ENCODE measurements at places on chromosomes 12 and 14.

DNA sequence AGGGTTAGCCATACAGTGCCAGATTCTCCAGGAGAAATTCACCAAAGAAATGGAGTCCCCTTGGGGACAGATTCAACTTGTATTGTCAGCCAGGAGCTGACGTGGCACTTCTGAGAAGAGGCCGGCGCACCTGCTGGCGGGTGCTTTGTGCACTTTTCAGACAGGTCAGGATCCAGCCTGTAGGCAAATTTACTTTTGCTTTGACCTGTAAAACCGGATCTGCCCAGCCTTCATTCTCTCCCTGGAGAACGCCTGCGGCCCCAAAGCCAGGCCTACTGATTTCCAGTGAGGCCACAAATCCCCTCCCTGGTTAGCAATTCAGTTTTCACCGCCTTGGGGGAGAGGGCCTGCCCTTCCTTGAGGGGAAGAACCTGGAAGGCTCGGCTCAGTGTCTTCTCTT lies 17.4 kb downstream of the P2RX4 start:
- DNase-seq, result no peak

- no peak for DNase-seq
Observed at GRCh38 chr12:94916663-94917062, 86.8 kb downstream of the NDUFA12 start.

DNA sequence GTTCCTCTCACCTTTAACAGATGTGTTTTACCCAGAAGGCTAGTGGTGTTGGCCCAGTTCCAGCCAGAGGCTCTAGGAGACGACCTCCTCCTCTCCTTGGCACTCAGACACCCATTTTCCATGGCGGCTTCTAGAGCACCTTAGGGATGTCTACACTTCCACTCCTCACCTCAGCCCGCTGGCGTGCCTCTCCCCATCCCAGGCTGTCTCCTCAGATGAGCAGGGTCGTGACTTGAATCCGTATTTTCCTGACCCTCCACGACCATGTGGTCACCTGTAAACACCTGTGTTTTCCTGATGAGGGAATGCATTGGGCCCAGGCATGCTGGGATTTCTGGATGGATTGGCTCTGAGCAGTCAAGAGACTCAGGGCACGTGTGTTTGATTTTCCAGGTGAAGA lies 21.8 kb upstream of the RIN3 start:
- DNase-seq, result no peak

GRCh38 chr14:31164115-31164514 lies 43.5 kb downstream of the HECTD1 start:
- DNase-seq, result no peak

DNA sequence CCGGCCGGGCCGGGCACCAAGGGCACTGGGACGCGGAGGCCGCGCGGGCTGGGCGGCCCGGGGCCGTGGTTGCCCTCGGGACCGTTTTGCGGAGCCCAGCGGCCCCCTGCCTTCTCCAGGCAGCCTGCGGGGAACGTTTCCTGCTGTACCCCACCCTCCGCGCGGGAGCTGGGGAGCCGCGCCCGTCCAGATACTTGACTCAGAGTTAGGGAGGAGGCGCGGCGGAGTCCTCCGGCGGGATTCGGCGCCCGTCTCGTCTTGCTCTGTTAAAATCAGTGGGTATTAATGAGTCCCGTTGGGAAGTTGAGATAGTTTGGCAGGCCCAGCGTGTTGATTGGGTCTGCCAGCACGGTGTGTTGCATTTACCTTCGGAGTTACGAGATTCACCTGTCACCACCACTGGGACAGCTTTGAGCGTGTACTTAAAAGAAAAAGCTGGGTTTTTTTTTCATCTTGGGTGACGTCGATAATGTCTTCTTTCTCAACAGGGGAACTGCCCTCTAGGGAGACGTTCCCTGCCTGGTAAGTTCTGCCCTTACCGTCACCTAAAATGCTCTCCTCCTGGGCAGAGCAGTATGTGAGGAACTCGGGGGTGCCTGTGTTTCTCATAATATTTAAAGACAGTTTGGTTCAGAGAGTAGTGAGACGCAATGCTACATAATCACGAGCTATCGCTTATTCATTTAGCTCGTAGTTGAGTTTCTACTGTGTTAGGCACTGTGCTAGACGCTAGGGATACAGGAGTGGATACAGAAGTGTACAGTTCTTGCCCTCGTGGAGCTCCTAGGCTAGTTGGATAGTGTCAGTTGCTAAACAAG lies 596 bp downstream of the DLST start:
- peak; percentile 44 for DNase-seq

DNA sequence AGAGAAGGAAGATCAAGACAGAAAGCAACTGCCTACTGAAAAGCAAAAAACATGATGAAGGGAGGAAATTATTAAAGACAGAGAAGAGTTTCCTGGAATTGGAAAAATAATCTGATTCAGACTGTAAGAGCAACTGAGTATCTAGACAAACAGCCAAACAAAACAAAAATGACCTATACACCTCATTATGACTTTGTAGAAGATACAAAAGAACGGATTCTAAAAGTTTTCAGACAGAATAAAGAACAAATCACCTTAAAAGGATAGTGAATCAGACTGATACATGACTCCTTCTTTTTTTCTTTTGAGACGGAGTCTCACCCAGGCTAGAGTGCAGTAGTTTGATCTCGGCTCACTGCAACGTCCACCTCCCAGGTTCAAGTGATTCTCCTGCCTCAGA lies 10.4 kb downstream of the OSBPL8 start:
- no peak for DNase-seq

DNA sequence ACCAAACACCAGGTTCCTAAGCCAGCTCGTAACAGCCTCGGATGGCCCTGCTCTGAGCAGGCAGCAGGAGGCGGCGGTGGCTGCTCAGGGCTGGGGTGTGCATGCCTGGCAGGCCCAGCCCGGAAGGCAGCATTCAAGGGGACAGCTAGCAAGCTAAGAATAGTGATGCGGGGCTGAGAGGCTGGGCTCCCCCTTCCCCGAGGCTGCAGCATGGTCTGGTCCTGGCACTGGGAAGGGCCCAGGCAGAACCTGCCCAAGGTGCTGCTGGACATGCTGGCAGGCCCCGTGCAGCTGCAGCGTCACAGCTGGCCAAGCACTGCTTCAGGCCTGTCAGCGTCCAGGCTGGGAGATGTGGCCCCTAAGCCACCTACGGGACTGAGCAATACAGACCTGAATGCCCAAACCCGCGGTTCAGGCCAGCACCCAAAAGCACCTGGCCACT lies 26.4 kb upstream of the NUDT14 start:
- DNase-seq, result no peak

GRCh38 chr14:90398841-90399540 lies 2.2 kb downstream of the CALM1 start:
- no peak for DNase-seq

DNA sequence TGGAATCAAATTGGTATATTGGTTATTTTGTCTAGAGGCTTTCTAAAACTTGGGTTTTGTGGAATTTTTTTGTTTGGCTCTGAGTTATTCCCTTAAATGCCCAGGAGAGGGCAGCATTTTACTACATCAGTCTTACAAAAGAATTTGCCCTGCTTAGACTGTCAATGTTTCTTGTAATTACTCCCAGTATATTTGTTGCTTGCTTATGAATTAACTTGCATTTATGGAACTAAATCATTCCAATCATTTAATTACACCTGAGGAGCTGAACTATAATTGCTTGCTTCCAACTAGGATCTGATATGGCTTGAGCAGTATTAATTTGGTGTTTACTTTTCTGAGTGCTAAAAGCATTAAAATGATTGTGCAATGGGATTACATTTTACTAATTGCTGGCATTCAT lies 48.7 kb downstream of the MIPOL1 start:
- no peak for DNase-seq

- no peak for DNase-seq
Observed at GRCh38 chr12:26712892-26713291, 120.1 kb downstream of the ITPR2 start.

DNA sequence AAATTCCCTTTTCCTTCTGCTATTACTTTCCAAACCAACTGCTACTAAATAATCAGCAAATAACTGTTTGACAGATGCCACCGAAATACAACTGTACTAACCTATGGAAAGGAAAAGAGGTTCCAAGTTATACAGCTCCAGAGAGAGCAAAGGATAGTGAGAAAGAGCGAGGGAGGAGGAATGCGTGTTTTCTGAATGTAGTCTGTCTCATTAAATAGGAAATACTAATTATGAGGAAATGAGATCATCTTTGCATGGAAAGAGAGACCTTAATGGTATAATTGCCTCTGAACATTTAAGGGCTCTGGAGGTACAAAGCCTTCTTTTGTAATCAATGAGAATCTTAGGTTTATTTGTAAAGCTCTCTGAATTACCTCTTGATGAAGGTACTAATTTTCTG lies 195.2 kb downstream of the APAF1 start:
- no peak for DNase-seq

DNA sequence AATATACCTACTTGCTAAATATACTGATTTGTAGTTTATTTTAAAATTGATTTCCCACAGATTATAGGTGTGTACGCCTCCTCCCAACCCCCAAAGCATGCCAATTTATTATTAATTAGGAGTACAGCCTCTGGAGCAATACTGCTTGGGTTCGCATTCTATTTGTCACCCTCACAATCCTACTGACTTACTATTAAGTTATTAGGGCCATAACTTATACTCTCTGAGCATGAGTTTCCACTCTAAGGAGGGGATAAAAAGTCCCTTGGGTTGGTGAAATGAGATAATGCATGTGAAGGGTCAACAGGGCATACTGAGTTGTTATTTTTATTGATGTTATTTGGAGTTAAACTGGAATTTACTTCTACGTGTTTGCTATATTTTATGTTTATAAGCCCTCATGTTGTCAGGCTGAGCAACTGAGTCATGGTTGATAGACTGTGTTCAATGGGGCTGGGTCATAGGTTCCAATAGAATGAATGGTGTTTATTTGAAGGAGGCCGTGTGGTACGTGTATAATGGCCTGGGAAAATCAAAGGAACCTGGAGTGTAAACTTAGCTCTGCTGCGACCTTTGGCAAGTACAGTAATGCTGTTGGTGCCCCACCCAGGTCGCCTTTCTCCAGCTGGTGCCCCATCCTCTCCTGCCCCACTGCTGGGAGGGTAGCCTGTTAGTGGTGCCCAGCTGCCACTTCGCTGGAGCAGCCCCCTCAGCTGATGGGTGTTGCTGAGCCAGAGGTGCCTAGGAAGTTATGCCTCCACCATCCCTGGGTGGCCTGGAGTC lies 99.3 kb upstream of the PTPRB start:
- no peak for DNase-seq

DNA sequence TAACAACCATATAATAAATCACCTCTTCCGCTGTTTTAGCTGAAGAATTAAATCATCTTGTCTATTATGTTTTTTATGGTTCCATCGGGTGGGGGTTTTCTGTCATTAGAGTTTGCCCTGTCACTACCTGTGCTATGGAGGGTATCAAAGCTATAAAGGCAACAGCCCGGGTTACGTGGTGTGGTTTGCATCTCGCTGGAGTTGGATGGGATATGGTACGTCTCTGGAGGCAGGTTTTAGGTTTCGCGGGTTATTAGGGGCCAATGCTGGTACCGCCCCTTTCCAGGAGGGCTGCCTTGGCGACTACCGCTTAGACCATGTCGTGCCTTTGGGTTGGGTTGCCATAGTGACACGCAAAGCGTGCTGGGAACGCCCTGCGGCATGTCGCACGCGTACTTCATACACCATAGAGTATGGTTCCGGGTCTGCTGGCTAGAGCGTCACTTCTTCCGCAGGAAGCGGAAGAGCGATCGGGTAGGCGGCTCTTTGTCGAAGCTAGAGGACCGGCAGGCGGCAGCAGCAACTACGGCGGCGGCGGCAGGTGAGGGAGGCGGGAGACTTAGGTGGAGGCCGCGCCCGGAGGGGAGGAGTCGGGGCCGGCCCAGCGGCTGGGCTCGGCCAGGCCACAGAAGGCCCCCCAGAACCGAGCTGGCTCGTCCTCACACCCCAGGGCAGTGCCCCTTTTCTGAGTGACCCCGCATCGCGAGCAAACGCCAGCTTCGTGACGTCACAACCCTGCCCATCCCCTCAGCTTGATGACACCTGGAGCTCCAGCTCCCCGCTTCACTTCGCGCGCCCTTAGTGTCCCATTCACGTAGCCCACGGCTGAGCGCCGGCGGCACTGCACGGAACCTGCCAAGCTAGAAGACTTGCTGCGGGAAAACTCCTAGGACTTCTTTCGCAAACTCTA lies at the start of gene ZC3H10:
ZC3H10 (plus strand) TSS at position 489 of the 910 bp plus-strand sequence. CDS start 2,297 bp downstream, outside the sequence.
- peak; percentile 97 for DNase-seq

- no peak for DNase-seq
Observed at GRCh38 chr12:130220706-130221100, 58.4 kb downstream of the FZD10 start.

- no peak for DNase-seq
Observed at GRCh38 chr14:24984846-24985589, 64.9 kb downstream of the STXBP6 start.

- DNase-seq, result no peak
Observed at GRCh38 chr12:104083769-104084475, 19.6 kb downstream of the HCFC2 start.

- DNase-seq, result no peak
Observed at GRCh38 chr12:88313554-88313953, 171.4 kb downstream of the TMTC3 start.

GRCh38 chr14:91138511-91139359 lies 24.9 kb downstream of the DGLUCY start:
- peak; percentile 38 for DNase-seq

DNA sequence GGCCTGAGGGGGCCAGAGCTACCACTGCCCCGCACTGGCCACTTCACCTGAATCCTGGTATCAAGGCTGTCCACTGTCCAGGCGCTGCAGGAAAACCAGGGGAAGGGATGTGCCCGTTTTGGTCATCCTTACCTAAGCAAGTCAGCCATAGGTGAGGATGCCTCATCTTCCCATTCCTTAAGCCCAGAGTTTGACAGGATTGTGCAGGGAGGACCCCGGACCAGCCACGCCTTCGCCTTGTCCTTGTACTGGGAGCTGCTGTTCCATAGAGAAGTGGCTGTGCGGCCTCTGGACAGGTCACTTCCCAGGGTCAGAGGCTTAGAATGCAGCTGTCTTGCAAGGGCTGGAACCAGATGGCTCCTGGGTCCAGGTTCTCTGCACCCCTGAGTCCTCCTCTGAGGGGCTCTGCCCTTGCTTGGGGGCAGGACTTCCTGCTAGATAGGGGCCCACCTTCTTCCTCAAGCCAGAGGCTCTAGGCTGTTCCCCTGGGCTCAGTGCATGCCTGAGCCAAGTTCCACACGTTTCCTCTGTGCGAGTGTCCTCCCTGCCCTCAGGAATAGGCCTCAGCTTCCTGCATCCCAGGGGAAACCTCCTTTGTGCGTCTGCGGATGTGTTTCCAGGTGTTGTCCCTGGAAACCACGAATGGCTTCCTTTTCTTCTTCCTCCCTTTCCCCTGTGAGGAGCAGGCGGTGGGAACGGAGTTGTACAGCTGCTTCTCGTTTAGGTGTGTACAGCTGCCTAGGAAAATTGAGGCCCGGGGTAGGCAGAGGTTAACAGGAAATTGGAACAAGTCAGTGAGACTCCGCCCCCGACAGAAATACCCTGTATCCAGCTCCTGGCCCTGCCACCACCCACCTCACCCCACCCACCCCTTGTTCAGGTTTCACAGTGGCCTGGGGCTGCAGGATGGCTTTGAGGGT lies 54.3 kb upstream of the RIN3 start:
- DNase-seq, result no peak

GRCh38 chr14:23639891-23640523 lies 3.8 kb downstream of the DHRS2 start:
- no peak for DNase-seq

- no peak for DNase-seq
Observed at GRCh38 chr12:1863823-1864222, 43.5 kb downstream of the LRTM2 start.

Data from stimulated activated CD4-positive, alpha-beta T cell treated with anti-CD3 and anti-CD28 coated beads, TNF-alpha, amount 100 ng/mL, for 24 hours (primary cell).